ENCODE measurements at places on chromosomes 7 and 10.

DNA sequence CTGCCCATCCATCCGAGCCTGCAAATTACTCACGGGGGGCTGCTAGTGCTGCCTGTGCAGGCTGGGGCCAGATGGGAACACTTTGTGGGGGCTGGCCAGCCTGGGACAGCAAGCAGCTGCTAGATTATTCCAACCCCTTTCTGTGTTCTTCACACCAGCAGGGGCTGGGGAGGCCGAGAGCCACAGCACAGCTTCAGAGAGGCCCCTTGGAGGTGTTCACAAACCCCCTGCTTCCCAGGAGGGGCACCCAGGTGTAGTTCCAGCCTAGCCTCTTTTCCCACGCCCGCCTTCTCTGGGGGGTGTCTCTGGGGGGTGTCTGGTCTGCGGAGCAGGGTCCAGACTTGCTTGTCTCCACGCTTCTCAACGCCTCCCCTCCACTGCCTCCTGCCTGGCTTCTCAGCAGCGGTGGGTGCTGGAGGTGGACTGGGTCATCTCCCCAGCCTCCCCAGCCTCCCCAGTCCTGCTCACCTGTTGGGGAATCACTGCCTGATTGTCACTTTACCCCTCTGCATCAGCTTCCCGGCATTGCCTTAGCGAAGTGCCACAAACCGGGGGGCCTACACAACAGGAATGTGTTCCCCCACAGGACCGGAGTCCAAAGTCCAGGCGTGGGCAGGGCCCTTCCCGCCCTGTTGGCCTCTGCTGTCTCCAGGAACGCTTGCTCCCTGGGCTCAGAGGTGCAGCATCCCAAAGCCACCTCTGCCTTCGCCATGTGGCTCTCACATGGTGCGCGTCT is 74.0 kb upstream of the EN2 start:
- no peak for DNase-seq

GRCh38 chr10:90999512-91000172 is 78.8 kb upstream of the ANKRD1 start:
- DNase-seq: no peak

DNA sequence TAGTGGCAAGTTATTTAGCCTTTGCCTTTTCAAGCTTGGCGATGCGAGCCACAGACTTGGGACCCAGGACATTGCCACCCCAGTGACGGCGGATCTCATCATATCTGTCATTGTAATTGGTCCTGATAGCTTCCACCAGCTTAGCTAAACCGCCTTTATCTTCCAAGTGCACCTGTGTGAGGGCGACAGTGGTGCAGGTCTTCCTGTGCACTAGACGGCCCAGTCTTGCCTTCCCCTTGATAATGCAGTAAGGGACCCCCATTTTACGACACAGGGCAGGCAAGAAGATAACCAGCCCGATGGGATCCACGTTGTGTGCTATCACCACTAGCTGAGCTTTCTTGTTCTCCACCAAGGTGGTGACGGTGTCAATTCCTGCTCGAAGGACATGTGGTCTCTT is 99.6 kb upstream of the ITGB1 start:
- no peak for DNase-seq

- no peak for DNase-seq
Measured at GRCh38 chr7:8155836-8156235, 106.1 kb downstream of the ICA1 start.

GRCh38 chr10:64071218-64071617 is 550.0 kb downstream of the REEP3 start:
- DNase-seq: no peak

- DNase-seq: no peak
Measured at GRCh38 chr7:112286250-112287086, 80.0 kb downstream of the ZNF277 start.

DNA sequence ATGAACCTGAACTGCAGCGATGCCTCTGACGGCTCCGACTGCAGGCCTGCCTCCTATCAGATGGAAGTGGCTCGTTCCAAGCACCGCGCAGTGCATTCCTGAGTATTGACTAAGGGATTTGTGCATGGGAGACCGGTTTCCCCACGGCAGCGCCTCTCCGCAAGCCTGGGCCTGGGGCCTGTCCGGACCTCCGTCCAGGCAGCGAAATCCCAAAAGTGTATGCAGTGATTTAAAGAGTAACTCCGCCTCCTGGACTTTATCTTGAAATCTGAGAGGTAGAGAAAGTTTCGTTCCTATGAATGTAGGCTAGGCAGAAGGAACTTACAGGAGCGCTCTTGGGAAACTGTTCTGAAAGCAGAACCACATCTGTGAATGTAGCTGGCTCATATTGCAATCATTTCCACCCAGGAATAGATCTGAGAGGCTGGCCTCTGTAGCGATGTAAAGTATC is 106.2 kb upstream of the CELF2 start:
- DNase-seq: no peak

DNA sequence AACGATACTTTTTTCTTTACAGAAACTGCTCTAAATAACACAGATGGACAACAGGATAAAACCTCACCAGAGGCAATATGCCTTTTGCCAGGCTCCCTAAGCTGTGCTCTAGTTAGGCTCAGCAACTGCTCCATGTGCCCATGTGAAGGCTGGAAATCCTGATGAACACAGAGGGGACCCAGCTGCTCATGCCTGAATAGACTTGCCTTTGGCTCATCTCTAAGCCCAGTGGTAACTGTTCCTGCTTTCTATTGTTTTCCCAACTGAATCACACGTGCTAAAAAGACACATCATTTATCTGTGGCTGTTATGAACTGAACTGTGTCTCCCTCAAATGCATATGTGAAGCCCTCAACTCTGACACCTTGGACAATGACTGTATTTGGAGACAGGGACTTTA is 110.4 kb downstream of the RNF216 start:
- DNase-seq: no peak

- DNase-seq: no peak
Measured at GRCh38 chr7:137804836-137805235, 41.9 kb downstream of the DGKI start.

- DNase-seq: no peak
Measured at GRCh38 chr7:22469371-22470143, 30.4 kb downstream of the STEAP1B start.

- no peak for DNase-seq
Measured at GRCh38 chr7:157276731-157277562, 59.9 kb upstream of the DNAJB6 start.

- no peak for DNase-seq
Measured at GRCh38 chr10:42976351-42977031, 100.4 kb upstream of the RET start.

DNA sequence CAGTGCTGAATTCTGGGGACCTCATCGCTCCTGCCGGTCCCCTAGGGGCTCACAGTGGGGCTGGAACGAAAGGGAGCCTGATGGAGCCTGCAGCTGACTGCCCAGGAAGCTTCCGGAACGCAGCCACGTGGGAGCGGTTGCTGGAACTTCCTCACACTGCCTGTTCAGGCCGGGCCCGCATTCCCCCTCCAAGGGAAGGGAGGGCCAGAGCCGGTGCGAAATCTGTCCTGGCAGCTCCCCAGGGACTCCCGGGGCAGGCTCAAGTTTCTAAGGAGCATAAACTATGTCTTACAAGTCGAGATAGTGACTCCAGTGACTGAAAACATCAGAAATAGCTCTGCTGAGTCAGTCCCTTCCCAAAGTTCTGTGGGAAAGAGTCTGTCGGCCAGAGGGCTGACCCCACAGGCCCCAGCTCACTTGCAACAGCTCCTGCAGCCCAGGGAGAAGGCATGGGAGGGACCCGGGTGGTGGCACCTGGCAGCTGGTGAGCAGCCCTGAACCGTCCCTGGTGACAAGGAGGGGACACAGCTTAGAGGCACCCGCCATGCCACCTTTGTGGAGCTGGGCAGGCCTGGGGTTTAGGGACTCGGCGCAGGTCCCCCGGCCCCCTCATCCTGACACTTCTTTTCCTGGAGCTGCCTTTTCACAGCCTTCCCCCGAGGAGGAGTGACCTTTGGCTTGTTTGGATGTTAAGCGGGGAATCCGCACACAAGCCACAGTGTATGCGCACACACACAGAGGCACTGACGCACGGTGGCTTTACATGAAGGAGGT is 47.6 kb downstream of the PDGFA start:
- no peak for DNase-seq

GRCh38 chr7:70620333-70621055 is 511.4 kb upstream of the GALNT17 start:
- DNase-seq: no peak

DNA sequence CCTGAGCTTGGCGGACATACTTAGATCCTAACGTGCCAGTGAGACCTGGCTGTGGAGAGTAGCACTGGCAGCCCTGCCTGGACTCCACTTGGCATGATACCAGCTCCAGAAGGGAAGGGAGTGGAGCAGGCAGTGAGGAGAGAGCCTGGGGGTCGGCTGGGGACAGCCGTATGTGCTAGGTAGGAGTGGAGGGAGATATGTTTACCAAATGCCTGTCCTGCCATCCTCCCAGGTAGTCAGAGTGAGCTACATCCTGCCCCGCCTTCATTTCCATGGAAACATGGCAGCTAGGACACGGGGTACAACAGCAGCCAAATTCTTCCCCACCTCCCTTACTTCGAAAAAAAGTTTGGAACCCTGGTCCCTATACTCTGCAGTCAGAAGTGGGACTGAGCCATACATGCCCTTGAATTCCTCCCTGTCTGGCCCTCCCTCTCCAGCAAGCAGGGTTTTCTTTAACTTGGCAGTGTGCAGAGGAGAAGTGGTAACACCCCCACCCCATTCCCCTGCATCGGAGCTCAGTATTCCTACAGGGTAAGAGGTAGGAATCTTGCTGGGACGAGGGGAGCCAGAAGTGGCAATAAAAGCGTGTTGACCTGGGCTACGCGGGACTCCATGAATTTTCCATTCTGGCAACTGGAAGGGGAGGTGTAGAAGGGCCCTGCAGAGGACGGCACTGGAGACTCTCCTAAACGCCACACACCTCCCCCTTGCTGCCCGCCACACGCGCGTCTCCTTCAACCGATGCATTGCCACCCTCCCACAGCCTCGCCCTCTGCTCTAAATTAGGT is 20.0 kb upstream of the SMO start:
- DNase-seq: no peak

- DNase-seq: no peak
Measured at GRCh38 chr10:78594559-78595268, 474.1 kb upstream of the ZMIZ1 start.

Measured in stimulated activated CD4-positive, alpha-beta T cell treated with anti-CD3 and anti-CD28 coated beads, TNF-alpha, amount 100 ng/mL, for 48 hours (primary cell).